ENCODE measurements at places on chromosomes 7 and 10. TPM values are rescaled to one million over a fixed set of nuclear protein-coding genes. Genes with fewer than 3 reads are reported as not detected.

Gene GNGT1
- not detected for total RNA-seq

Gene PDE6C
- not detected for total RNA-seq

GRCh38 chr10:3241274-3241921, 68.8 kb upstream of the PITRM1 start:
- DNase-seq: no peak
- no peak overlapping the region for H3K27ac ChIP-seq

GRCh38 chr7:94949532-94949931, 42.1 kb downstream of the PPP1R9A start:
- no peak for DNase-seq
- H3K36me3 ChIP-seq: no peaks in the 10 kb centered on the region
- H3K27me3 ChIP-seq: no peaks in the 10 kb centered on the region
- no peak overlapping the region for H3K27ac ChIP-seq
- H3K4me1 ChIP-seq: no peaks in the 10 kb centered on the region

DNA sequence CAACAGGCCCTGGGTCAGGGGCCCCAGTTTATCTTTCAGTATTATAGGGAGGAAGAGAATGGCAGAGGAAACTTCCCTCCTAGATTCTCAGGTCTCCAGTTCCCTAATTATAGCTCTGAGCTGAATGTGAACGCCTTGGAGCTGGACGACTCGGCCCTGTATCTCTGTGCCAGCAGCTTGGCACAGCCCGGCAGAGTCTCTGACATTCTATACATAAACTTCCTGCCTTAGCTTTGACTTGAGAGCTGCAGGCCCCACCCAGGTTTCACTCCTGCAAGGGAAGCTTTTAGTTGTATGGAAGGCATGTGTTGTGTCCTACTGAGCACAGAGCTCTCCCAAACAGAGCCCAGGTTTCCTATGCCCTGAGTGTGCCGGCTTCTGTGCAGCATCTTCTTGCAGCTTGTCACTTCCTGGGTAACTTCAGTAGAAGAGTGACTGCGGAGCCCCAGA, 205.6 kb upstream of the PRSS58 start:
- no peak overlapping the region for H3K4me3 ChIP-seq
- DNase-seq: no peak
- peaks cover 9% of the 10 kb centered on the region for H3K4me1 ChIP-seq
- H3K27me3 ChIP-seq: no peaks in the 10 kb centered on the region
- H3K36me3 ChIP-seq: no peaks in the 10 kb centered on the region

GRCh38 chr10:131805696-131806095, 95.1 kb upstream of the PPP2R2D start:
- no peak for DNase-seq
- no peaks in the 10 kb centered on the region for H3K4me1 ChIP-seq
- no peaks in the 10 kb centered on the region for H3K36me3 ChIP-seq
- H3K4me3 ChIP-seq: no peak overlapping the region

- no peak overlapping the region for H3K27ac ChIP-seq
- H3K4me3 ChIP-seq: no peak overlapping the region
- H3K4me1 ChIP-seq: no peaks in the 10 kb centered on the region
- peaks cover 18% of the 10 kb centered on the region for H3K36me3 ChIP-seq
- DNase-seq: no peak
Measured at GRCh38 chr7:107230334-107230733, 61.5 kb downstream of the HBP1 start.

DNA sequence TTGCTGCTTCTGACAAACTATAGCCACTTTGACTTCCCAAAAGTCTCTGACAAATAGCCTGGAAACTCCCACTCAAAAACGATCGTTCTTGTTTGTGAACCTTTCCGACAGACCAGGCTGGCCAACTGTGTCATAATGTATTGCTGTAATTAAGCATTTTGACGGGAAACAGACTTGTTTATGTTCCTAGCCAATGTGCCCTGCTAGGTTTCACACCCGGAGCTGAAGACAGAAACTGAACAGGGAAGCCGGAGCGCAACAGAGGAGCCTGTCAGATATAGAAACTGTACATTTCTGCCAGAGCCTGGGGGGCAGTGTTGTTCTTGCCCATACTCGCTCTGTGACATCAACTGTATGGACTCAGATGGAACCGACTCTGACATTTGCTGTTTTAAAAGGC, 55.3 kb upstream of the C7orf33 start:
- H3K36me3 ChIP-seq: no peaks in the 10 kb centered on the region
- H3K4me3 ChIP-seq: no peak overlapping the region
- DNase-seq: no peak
- no peaks in the 10 kb centered on the region for H3K27me3 ChIP-seq
- peaks cover 6% of the 10 kb centered on the region for H3K4me1 ChIP-seq

- H3K27ac ChIP-seq: no peak overlapping the region
- H3K4me1 ChIP-seq: no peaks in the 10 kb centered on the region
- H3K4me3 ChIP-seq: no peak overlapping the region
- H3K27me3 ChIP-seq: no peaks in the 10 kb centered on the region
- no peaks in the 10 kb centered on the region for H3K36me3 ChIP-seq
Measured at GRCh38 chr10:65940816-65941662, 984.8 kb upstream of the LRRTM3 start.

All from natural killer cell (primary cell).